ENCODE measurements at places on chromosomes 12 and 14.

DNA sequence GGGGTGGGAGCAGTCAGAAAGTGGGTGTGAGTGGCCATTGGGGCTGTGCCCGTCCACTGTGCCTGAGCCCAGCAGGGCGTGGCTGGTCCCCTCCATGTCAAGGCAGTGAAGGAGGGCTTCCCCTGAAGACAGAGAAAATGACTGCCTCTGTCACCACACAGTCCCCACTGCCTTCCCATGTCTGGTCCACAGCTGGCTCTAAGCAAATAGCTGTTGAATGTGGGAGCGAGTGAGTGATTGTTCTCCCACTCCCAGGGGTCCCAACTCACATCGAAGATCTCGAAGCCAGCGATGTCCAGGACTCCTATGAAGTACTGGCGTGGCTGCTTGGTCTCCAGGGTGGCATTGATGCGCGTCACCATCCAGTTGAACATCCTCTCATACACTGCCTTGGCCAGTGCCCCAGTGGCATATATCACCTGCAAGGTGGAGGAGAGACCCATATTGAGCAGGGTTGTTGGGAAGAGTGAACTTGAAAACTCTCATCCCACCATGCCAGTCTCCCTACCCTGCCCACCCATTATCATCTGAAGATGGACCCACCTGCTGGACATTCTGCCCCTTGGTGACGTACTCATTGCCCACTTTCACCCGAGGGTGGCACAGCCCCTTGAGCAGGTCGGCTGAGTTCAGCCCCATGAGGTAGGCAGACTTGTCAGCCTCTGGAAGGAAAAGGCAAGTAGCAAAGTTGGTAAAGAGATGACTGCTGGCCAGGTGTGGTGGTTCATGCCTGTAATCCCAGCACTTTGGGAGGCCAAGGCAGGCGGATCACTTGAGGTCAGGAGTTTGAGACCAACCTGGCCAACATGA, 6.6 kb downstream of the MYH7 start:
- DNase-seq, result no peak

DNA sequence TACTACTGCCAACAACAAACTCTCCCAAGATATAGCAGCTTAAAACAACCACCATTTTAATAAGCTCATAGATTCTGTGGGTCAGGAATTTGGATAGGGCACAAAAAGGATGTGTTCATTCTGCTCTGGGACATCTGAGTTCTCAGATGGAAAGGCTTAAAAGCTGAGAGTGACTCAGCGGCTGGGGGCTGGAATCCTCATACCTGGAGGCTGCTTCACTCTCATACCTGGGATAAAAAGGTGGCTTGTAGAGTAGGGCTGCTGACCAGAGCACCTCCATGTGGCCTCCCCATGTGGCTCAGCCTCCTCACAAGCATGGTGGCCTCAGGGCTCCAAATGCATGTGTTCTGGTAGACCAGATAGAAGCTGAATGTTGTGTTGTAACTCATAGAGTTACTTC, 20.2 kb upstream of the PELI2 start:
- DNase-seq, result no peak

- DNase-seq, result no peak
Measured at GRCh38 chr12:32301216-32301615, 98.1 kb upstream of the FGD4 start.

- no peak for DNase-seq
Measured at GRCh38 chr12:68890701-68891113, 42.3 kb downstream of the CPM start.

DNA sequence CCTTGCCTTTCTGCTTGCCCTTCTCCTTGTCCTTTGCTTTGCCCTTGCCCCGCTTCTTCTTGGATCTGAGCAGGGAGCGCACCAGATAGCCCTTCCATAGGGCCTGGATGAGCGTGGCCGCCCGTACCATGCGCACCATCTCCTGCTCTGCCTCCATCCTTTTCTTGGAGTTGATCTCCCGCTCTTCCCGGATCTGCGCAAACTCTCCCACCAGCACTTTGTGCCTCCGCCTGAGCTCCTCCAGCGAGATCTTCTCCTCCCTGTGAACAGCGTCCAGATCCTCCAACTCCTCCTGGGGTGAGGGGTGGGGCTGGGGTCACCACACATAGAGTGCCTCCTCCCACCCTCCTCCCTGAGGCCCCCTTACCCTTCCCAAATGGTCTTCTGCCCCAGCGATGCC, 10.1 kb downstream of the RITA1 start:
- no peak for DNase-seq

- DNase-seq, result no peak
Measured at GRCh38 chr14:65302571-65303189, 109.8 kb upstream of the FUT8 start.

DNA sequence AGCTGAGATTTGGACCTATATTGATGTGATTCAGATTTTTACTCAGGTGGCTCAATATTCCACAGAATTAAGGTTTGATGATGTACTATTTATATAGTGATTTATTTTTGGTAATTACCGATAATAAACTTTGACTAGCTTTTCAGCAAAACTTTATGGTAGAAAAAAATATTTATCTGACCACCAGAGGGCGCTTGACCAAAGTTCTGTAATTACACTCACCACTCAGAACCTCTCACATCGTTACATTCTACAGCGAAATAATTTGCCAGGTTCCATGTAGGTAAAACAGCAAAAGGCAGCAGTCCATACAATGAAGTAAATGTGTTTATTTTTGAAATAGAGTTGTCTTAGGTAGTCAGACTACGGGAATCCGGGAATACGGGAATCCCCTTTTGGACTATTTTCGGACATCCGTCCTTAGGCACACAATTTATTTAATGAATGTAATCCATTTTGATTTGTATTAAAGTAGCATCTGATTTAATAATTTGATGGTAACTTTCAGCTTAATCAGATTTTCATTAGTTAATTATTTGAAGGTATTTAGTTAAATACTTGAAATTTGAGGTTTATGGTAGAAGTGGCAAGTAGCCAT, 143.0 kb upstream of the DDHD1 start:
- DNase-seq, result no peak

DNA sequence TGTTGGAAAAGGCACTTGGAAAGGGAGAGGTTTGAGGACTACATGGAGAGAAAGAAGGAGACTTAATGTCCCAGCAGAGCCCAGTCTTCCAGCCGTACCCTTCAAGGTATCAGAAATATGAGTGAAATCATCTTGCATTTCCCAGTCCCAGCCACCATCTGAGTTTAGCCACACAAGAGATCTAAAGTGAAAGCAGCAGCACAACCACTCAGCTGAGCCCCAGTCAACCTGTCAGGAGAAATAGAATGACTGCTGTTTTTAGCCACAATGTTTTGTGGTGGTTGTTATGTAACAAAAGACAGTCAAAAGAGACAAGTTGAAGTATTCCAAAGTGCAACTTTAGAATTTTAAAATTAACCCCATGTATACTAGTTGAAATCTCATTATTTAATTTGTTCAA, 28.0 kb downstream of the DERA start:
- DNase-seq, result no peak

DNA sequence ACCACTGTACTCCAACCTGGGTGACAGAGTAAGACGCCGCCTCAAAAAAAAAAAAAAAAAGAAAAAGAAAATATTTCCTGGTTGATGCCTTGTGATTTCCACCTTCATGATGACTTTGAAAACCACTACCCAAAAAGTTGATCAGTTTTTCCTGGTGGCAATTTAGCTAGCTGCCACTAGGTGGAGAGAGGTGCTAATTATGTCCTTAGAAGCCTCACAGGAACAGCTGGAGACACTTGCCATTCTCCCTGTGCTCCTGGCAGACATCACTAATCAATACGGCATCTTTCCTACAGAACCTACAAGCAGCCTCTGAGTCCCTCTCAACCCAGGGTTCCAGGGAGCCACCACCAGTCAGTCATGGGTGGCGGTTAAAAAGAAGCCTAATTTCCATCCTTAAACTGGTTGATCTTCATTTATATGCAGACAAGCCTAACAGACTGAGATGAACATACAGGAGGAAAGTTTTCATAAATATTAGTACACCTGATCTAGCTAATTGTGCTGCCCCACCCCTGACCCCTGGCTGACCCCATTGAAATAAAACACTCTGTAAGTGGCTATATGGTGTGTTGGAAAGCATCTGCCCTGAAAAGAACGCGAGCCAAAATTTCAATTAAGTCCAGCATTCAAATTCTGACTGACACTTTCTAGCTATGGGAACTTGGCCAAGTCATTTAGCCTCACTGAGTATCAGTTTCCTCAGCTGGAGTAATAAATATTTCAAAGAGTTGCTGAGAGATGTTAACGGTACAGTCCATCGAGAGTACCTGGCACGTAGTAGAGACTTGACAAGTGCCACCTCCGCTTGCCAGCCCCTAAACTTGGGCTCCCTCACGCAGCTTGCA, 6.2 kb upstream of the OAS1 start:
- DNase-seq, result peak; percentile 12

DNA sequence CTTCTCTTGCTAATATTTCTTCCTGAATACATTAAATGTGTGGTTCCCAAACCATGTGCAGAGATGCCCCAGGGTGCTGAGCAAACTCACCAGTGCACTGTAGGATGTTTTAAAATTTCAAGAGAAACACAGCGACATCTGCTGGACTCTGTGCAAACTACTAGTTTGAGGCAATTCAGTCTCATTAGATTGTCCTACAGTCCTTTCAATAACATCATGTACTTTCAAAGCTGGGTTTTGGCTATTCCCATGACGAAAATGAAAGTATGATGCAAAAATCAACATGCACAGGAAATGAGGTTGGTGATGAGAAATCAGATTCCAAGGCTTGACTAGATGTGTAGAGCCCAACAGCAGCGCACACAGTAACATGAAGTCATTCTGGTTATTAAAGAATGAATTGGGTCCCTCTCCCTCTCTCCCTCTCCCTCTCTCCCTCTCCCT, 66.3 kb downstream of the CLIP1 start:
- peak; percentile 26 for DNase-seq

DNA sequence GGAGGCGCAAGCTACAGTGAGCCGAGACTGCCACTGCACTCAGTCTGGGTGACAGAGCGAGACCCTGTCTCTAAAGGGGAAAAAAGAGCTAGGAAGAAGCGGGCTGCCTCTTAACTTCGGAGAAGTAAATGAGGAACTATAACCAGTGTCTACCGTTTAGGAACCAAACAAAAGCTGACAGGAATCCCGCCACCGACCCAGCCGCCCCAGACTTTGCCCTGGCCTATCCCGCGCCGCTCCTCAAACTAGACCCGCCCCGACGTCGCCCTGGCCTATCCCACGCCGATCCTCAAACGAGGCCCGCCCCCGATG, 568 bp upstream of the SIVA1 start:
- no peak for DNase-seq

DNA sequence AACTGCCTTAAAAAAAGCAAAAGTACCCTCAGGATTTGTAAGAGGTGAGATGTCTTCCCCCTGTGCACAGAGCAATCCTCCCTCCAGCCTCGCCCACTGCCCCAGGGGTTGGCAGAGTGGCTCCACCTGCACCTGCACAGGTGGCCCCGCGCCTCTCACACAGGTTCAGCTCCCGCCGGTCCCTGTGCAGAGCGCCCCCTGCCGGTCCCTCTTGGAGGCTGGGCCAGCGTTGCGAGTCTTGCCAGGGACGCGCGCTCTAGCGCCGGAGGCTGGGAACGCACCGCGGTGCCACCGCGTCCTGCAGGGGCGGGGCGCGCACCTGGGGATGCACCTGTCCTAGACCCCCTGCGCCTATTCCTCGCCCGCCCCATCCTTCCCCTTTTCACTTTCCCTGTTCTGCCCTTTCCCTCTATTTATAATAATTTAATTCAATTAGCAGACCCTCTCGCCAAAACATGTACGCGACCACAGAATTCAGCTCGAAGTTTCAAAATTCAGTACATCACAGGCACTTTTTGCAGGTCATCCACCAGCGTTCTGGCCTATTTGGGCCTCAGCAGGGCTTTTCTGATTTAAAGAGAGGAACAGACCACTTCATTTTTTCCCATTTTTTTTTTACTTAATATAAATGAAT, 618.6 kb downstream of the AACS start:
- DNase-seq, result peak; percentile 12

DNA sequence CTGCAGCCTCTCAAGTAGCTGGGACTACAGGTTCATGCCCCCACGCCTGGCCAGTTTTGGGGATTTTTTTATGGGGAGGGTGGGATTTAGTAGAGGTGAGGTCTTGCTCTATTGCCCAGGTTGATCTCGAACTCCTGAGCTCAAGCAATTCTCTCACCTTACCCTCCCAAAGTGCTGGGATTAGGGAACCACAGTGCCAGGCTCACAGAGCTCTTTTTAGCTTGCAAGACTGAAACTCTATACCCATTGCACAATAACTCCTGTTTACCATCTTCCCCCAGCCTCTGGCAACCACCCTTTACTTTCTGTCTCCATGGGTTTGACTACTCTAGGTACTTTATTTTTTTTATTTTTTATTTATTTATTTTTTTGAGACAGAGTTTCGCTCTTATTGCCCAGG, 25.7 kb upstream of the CDK17 start:
- no peak for DNase-seq

- no peak for DNase-seq
Measured at GRCh38 chr12:114026805-114027204, 60.7 kb upstream of the RBM19 start.

GRCh38 chr14:36660736-36661505, 739 bp upstream of the PAX9 start:
- DNase-seq, result no peak

DNA sequence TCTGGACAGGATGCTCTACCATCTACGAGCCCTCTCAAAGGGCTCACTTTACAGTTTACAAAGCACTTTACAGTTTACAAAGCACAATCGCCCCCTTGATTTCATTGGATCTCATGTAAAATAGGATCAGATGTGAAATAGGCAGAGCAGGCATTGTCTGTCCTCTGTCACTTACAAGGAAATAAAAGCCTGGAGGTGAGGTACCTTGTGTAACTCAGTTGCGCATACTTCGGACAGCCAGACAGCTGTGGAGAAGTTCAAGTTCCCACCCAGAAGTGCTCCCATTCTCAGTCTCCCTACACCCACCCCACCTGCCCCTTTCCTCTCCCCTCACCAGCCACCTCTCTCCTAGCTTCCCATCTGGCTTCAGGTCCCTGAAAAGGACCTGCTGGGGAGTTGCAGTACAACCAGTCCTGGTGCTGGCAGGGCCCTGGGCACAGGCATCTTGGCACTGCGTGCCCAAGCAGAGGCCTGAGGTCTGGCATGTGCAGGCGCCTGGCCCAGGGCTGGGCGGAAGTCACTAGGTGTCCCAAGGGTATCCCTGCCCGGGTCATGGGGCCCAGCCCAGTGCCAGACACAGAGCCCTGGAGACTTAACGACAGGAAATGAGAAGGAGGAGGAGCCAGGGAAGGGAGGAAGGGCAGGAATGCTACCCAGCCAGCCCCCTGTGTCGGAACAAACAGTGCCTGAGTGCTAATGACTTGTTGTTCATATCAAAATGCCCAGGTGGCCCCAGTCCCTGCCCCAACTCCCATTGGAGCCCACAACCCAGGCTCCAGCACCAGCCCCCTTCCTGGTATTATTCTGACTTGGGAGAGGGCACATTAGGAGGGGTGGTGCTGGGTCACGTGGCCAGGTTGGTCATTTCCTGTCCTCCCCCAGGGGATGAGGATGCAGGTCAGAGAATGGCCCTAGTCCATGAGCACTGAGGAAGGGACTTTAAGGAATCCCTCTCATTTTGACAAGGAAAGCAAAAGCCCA, 5.4 kb downstream of the RAPGEF3 start:
- DNase-seq, result no peak

Data from stimulated activated CD4-positive, alpha-beta T cell treated with anti-CD3 and anti-CD28 coated beads, Interleukin-4, amount 100 ng/mL, for 1 hour (primary cell).